ENCODE measurements at places on chromosomes 2 and 18.

- no peak overlapping the region for H3K4me3 ChIP-seq
- H3K27me3 ChIP-seq, result no peaks in the 10 kb centered on the region
- no peak overlapping the region for H3K27ac ChIP-seq
- DNase-seq, result no peak
- H3K4me1 ChIP-seq, result no peaks in the 10 kb centered on the region
These were observed 23.3 kb upstream of the DAW1 start for GRCh38 chr2:227848146-227848545.

DNA sequence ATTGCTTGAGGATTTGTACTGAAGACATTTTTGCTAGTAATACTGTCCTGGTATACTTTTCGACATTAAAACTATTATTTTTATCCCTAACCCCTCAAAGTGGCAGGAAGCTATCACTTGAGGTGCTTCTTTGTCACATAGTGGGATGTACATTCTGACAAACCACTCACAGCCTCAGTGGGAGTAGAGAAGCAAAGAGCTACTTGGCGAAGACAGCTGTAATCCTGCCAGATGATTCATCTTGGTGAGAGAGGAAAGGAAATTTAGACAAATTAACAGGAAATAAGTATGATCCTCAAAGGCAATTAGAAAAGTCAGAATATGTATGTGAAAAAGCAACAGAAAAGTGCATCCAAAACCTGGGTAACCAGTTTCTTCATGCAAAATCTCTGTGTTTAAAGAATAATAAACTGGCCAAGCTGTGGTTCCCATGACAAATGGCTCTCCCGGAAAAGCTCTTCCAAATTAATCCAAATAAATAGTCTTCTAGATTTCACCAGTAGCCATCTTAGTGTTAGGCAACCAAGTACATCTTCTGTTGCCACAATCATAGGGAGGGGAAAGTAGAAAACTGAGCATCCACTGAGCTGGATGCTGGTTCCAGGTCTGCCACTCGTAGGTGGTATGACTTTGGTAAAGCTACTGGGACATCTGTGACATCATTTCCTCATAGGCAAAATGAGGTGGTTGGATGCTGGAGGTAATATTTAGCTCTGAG lies 308.0 kb upstream of the LYPD1 start:
- DNase-seq, result no peak
- peaks cover 2% of the 10 kb centered on the region for H3K4me1 ChIP-seq
- no peaks in the 10 kb centered on the region for H3K27me3 ChIP-seq
- no peak overlapping the region for H3K27ac ChIP-seq

GRCh38 chr18:35041815-35042387 lies 688 bp downstream of the MAPRE2 start:
- no peaks in the 10 kb centered on the region for H3K27me3 ChIP-seq
- no peaks in the 10 kb centered on the region for H3K36me3 ChIP-seq

DNA sequence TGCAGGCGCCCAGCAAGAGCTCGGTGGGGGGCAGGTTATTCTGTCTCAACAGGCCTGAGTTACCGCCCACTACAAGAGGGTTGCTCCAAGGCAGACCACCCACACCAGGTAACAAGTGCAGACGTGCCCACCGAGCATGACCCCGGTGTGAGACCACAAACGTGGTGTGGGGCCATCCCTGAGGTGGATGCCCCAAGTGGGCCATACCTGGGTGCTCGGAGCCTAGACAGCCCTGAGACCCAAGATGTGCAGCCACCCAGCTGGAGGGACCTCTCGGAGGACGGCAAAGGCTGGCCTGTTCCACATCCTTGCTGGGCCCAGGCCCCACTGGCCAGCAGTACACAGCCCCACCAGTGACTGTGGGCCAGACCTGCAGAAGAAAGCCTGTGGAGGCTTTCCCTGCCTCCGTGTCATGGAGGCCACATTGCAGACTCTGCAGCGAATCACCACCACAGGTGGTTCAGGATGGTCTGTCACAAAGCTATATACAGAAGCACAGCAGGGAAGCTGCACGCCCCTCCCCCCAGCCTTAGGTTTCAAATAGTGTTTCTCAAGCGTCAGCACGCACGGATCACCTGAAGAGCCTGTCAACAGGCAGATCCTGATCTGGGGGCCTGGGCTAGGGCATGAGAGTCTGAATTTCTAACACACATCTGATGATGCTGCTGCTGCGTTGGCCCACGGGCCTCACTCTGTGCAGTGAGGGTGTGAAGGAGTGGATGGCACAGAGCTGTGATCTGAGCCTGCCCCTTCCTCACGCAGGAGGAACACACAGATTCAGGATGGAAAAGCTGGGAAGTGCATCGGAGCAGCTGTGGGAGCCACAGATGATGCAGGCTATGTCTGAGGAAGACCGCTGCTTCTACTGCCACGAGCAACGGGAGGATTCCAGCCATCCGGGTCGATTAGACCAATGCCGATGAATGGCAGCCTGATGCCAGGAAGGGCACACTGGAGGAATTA lies 96.8 kb downstream of the UXS1 start:
- no peaks in the 10 kb centered on the region for H3K4me1 ChIP-seq
- H3K27ac ChIP-seq, result no peak overlapping the region
- H3K36me3 ChIP-seq, result peaks cover 15% of the 10 kb centered on the region
- no peak overlapping the region for H3K4me3 ChIP-seq
- no peaks in the 10 kb centered on the region for H3K27me3 ChIP-seq

GRCh38 chr2:8154270-8154669 lies 527.6 kb upstream of the ID2 start:
- no peak overlapping the region for H3K4me3 ChIP-seq
- no peak for DNase-seq
- no peak overlapping the region for H3K27ac ChIP-seq
- peaks cover 3% of the 10 kb centered on the region for H3K36me3 ChIP-seq
- H3K27me3 ChIP-seq, result no peaks in the 10 kb centered on the region
- peaks cover 5% of the 10 kb centered on the region for H3K4me1 ChIP-seq

DNA sequence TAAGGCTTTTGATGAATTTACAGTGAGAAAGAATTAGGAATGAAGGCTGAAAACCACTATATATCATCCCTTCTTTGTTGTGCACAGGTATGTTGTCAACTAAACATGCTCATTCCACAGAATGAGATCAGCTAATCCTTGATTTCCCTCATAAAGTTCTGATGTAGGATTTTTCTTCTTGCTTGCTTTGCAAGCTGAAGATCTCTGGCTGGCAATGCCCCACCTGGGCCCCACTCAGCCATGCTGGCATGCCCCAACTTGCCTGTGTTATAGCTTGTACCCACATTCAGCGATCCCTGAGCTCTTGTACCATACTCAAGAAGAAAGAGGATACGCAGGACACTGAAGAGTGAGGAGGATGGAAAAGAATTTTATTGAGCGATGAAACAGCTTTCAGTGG lies 18.0 kb upstream of the SERPINB11 start:
- peaks cover 19% of the 10 kb centered on the region for H3K36me3 ChIP-seq
- no peaks in the 10 kb centered on the region for H3K27me3 ChIP-seq
- no peak overlapping the region for H3K27ac ChIP-seq
- DNase-seq, result no peak

DNA sequence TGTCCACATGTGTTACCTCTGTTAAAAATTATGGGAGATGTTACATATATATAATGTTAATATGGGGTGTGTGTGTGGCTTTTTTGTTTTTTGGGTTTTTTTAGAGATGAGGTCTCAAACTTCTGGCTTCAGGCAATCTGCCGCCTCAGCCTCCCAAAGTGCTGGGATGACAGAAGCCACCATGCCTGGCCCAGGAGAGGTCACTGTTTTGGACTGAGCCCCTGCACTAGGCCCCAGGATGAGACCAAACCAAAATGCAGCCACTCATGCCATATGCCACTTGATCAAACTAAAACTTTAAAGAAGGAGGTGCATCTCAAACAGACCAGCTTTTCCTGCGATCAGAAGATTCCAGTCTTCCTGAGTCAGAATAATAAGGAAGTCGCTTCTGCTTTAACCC lies 2.5 kb downstream of the ADI1 start:
- H3K27me3 ChIP-seq, result no peaks in the 10 kb centered on the region
- H3K36me3 ChIP-seq, result peaks cover 24% of the 10 kb centered on the region
- no peak overlapping the region for H3K27ac ChIP-seq
- no peak for DNase-seq
- peak overlapping the region; percentile 32 for H3K4me3 ChIP-seq
- peaks cover 5% of the 10 kb centered on the region for H3K4me1 ChIP-seq

- DNase-seq, result no peak
- no peaks in the 10 kb centered on the region for H3K27me3 ChIP-seq
- peaks cover 3% of the 10 kb centered on the region for H3K36me3 ChIP-seq
- no peak overlapping the region for H3K27ac ChIP-seq
These were observed 18.3 kb upstream of the ST6GAL2 start for GRCh38 chr2:106904242-106904641.

- no peaks in the 10 kb centered on the region for H3K36me3 ChIP-seq
- DNase-seq, result peak; percentile 68
- H3K4me1 ChIP-seq, result peaks cover 2% of the 10 kb centered on the region
- peaks cover 38% of the 10 kb centered on the region for H3K27me3 ChIP-seq
- H3K27ac ChIP-seq, result no peak within 1 kb of the TSS
- H3K4me3 ChIP-seq, result peak within 1 kb of the TSS; percentile 70
These were observed at the start of gene MAL for GRCh38 chr2:95025406-95026319. TSS of gene MAL (plus strand) at chr2:95025708. CDS start at chr2:95025793, 85 bp downstream.

DNA sequence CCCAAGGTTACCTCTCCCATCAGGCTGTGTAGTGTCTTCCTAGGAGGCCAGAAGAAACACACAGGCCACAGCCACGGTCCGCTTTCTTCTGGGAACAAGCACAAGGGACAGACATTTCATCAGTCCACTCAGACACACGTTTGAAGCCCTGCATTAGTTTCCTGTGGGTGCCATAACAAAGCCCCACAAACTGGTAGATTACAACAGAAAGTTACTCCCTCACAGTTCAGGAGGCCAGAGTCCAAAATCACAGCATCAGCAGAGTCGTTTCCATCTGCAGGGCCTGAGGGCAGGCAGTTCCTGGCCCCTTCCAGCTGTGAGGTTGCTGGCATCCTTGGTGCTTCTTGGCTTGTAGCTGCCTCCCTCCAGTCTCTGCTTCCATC lies 8.8 kb upstream of the PRLH start:
- DNase-seq, result no peak
- H3K27me3 ChIP-seq, result no peaks in the 10 kb centered on the region
- H3K4me1 ChIP-seq, result no peaks in the 10 kb centered on the region
- no peak overlapping the region for H3K4me3 ChIP-seq
- H3K27ac ChIP-seq, result no peak overlapping the region

GRCh38 chr18:75728621-75729020 lies 301.1 kb upstream of the SMIM21 start:
- no peaks in the 10 kb centered on the region for H3K4me1 ChIP-seq
- no peak overlapping the region for H3K27ac ChIP-seq
- DNase-seq, result no peak
- no peak overlapping the region for H3K4me3 ChIP-seq
- H3K27me3 ChIP-seq, result no peaks in the 10 kb centered on the region

DNA sequence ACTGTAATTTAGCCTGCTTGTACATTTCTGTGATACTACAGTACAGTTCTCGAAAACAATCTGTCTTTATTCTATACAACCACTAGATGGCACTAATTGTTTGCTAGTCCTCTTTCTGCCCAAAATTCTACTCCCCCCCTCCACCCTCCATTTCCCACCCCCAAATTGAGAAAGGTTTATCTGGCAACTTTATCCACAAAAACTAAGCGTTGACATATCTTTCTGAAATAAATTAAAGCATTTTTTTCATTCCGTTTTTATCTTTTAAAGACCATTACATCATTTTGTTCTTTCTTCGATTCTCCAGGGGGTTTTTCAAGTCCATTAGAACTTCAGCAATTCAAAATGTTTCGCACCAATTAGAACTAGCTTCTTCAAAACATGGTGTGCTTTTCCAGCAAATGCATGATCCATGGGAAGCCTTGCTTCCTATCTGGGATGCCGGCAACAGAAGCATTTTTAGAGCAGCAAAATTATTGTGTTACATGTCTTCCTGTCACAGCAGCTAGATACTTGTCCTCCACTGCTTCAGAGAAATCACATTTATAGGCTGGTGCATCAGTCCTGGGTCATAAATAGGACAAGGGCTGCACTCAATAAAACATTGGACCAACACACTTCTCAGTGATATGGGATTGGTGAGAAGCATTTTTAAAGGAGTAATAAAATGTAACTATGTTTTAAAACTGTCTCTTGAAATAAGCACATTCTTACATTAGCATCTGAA lies 241.3 kb downstream of the PAX3 start:
- no peak overlapping the region for H3K4me3 ChIP-seq
- no peak overlapping the region for H3K27ac ChIP-seq
- no peaks in the 10 kb centered on the region for H3K36me3 ChIP-seq
- H3K4me1 ChIP-seq, result no peaks in the 10 kb centered on the region
- peaks cover 45% of the 10 kb centered on the region for H3K27me3 ChIP-seq
- no peak for DNase-seq

- no peak overlapping the region for H3K4me3 ChIP-seq
- no peaks in the 10 kb centered on the region for H3K36me3 ChIP-seq
- no peaks in the 10 kb centered on the region for H3K4me1 ChIP-seq
- H3K27ac ChIP-seq, result no peak overlapping the region
These were observed 13.3 kb downstream of the ANKRD44 start for GRCh38 chr2:197297266-197297665.

GRCh38 chr18:54130177-54130576 lies 94.3 kb downstream of the MBD2 start:
- H3K4me1 ChIP-seq, result no peaks in the 10 kb centered on the region
- no peak for DNase-seq
- no peaks in the 10 kb centered on the region for H3K27me3 ChIP-seq
- no peak overlapping the region for H3K27ac ChIP-seq

- H3K4me3 ChIP-seq, result no peak overlapping the region
- H3K27ac ChIP-seq, result no peak overlapping the region
- no peaks in the 10 kb centered on the region for H3K36me3 ChIP-seq
- no peaks in the 10 kb centered on the region for H3K27me3 ChIP-seq
- no peaks in the 10 kb centered on the region for H3K4me1 ChIP-seq
These were observed 383.3 kb upstream of the MYT1L start for GRCh38 chr2:2714408-2714807.

- H3K4me3 ChIP-seq, result no peak overlapping the region
- H3K36me3 ChIP-seq, result no peaks in the 10 kb centered on the region
- peak; percentile 40 for DNase-seq
- H3K27ac ChIP-seq, result no peak overlapping the region
- H3K27me3 ChIP-seq, result no peaks in the 10 kb centered on the region
These were observed 495.7 kb upstream of the TCF4 start for GRCh38 chr18:56083523-56084287.
